ENCODE measurements at places on chromosomes 2 and 18.

DNA sequence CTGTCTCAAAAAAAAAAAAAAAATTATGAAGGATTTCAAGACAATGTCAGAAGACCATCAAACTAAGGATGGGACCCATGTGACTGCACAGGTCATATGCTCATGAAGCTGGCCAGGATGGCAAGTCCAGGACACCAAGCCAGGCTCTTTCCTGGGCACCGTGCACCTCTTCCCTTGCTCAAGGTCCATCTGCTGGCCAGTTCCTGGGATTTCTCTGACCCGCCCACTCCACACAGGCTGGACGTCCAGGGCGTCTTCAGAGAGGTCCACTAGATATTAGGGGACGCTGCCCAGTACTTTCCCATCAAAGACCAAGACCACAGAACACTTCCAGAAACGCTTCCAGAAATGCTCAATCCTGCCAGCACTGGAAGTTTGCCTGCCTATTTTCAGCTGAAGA lies 14.3 kb downstream of the TEX44 start:
- DNase-seq, result no peak

DNA sequence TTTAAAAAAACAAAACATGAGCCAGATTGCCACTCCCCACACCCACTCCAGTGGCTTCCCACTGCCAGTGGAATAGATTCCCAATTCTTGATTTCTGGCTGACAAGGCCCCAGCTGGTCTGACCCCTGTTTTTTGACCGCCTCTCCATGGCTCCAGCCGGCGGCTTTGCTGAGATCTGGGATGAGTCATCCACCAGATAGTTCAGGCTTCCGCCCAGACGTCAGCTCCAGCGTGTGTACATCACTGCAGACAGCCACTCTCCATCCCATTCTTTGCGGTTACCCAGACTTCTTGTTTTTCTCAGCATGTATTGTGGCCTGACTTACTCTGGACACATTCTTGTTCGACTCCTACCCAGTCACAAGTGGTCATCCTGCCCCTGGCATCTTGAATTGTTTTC lies 227.9 kb downstream of the GBX2 start:
- no peak for DNase-seq

GRCh38 chr2:95314964-95315611 lies 17.9 kb downstream of the KCNIP3 start:
- no peak for DNase-seq

- DNase-seq, result no peak
These were observed 66.8 kb downstream of the CRACDL start for GRCh38 chr2:98869272-98869641.

DNA sequence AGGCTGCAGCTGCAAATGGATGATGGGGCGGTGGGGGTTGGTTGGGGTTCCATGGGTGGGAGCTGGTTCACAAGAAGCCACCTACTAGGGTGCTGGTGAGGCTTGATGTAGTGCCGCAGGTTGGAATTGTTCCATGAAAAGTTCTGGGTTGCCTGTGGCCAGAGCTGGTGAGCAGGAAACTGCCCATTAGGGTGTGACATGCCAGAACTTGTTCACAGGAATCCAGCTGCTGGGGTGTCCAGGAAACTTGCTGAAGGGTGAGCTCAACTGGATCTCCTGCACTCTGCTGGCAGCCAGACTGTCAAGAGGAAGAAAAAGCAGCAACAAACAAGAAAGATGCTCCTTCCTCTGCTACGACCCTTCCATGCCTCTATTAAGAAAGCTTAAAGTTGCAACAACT lies 48.8 kb downstream of the MAP3K20 start:
- no peak for DNase-seq

GRCh38 chr2:138086576-138086975 lies 122.3 kb downstream of the HNMT start:
- DNase-seq, result no peak

Measured in stimulated activated naive CD4-positive, alpha-beta T cell (primary cell).